T-helper 17 cell (primary cell): ENCODE measurements at places on chromosomes 3 and 15. TPM values are rescaled to one million over a fixed set of nuclear protein-coding genes. Genes with fewer than 3 reads are reported as not detected.
A peak's percentile ranks its signal among the peaks of the same experiment; 100 is the strongest.

- DNase-seq: no peak
- peaks cover 21% of the 10 kb centered on the region for H3K4me1 ChIP-seq
- H3K27me3 ChIP-seq: no peaks in the 10 kb centered on the region
- H3K36me3 ChIP-seq: peaks cover 5% of the 10 kb centered on the region
These were observed 57.3 kb upstream of the PLXNA1 start for GRCh38 chr3:126925411-126926171.

GRCh38 chr3:38598791-38599190, 50.7 kb downstream of the SCN5A start:
- peaks cover 6% of the 10 kb centered on the region for H3K36me3 ChIP-seq
- H3K4me1 ChIP-seq: peaks cover 2% of the 10 kb centered on the region
- DNase-seq: no peak
- peaks cover 40% of the 10 kb centered on the region for H3K27me3 ChIP-seq
- H3K27ac ChIP-seq: no peak overlapping the region

GRCh38 chr3:23254835-23255234, 51.7 kb downstream of the UBE2E2 start:
- no peak overlapping the region for H3K27ac ChIP-seq
- DNase-seq: no peak
- H3K27me3 ChIP-seq: no peaks in the 10 kb centered on the region
- no peaks in the 10 kb centered on the region for H3K36me3 ChIP-seq
- H3K4me1 ChIP-seq: peaks cover 7% of the 10 kb centered on the region

DNA sequence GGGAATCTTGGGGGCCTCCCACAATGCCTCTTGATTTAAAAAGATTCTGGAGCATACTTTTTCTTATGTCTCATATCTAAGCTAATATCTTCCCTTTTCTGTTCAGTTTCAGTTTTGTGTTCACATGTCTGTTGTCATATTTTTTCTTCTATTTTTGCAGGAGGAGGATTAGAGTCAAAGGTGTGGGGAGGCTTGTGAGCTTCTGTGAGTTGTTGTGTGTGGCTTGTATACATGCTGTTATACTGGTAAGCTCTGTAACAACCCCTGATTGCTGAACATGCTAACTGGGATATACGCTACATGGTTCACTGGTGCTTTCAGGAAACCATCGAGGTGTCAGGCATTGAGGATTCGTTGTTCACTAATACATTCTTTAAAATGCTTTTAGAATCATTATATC, 83.5 kb downstream of the SLC25A26 start:
- H3K27ac ChIP-seq: no peak overlapping the region
- H3K36me3 ChIP-seq: no peaks in the 10 kb centered on the region
- H3K27me3 ChIP-seq: no peaks in the 10 kb centered on the region
- no peak for DNase-seq
- H3K4me1 ChIP-seq: peaks cover 58% of the 10 kb centered on the region

GRCh38 chr15:93025625-93025982, 63.4 kb downstream of the RGMA start:
- H3K27ac ChIP-seq: peak overlapping the region; percentile 81
- H3K27me3 ChIP-seq: no peaks in the 10 kb centered on the region
- peak overlapping the region; percentile 47 for H3K4me3 ChIP-seq
- peaks cover 59% of the 10 kb centered on the region for H3K4me1 ChIP-seq

DNA sequence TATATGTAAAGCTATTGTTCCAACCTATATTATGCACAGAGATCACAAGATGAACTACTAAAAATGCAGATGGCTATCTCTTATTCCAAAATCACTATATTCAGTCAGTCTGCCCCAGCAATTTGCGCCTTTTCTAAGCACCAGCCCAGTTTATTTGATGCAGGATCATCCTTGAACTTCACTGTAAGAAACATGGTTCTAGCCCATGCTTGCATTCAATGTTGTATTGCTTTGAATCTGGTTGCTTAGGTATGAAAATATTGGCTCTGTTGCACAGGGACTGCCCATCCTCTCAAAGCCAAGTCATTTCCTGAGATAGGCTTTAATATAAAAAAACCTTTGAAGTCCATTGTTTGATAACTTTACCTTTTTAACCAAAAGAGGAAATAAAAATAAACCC, 170.5 kb upstream of the LRIG1 start:
- H3K27me3 ChIP-seq: no peaks in the 10 kb centered on the region
- H3K4me1 ChIP-seq: peaks cover 6% of the 10 kb centered on the region
- H3K4me3 ChIP-seq: no peak overlapping the region
- no peak for DNase-seq

GRCh38 chr3:177751770-177752169, 554.5 kb upstream of the TBL1XR1 start:
- no peaks in the 10 kb centered on the region for H3K36me3 ChIP-seq
- DNase-seq: no peak
- H3K4me3 ChIP-seq: no peak overlapping the region
- H3K27me3 ChIP-seq: no peaks in the 10 kb centered on the region

DNA sequence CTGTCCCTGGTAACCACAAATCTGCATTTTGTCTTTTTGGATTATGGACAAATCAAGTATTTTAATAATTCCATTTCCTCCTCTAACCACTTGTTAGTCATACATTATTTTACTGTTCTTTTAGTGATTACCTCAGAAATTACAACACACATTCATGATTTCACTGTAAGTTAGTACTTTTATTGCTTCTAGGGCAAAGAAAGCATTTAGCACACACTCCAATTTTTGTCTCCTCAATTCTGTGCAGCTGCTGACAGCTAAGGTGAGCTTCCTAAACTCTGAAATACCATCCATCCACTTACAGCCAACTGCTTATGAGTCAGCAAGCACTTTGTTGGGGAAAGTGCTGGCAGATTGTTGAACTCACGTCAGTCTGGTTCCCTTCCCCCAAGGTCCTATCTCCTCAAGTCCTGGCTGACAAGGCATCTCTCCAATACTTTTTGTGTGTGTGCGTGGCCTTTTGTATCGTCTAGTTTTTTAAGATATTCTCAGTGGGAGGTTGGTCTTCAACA, 49.4 kb upstream of the TNFAIP8L3 start:
- H3K27ac ChIP-seq: no peak overlapping the region
- no peaks in the 10 kb centered on the region for H3K4me1 ChIP-seq
- DNase-seq: no peak

DNA sequence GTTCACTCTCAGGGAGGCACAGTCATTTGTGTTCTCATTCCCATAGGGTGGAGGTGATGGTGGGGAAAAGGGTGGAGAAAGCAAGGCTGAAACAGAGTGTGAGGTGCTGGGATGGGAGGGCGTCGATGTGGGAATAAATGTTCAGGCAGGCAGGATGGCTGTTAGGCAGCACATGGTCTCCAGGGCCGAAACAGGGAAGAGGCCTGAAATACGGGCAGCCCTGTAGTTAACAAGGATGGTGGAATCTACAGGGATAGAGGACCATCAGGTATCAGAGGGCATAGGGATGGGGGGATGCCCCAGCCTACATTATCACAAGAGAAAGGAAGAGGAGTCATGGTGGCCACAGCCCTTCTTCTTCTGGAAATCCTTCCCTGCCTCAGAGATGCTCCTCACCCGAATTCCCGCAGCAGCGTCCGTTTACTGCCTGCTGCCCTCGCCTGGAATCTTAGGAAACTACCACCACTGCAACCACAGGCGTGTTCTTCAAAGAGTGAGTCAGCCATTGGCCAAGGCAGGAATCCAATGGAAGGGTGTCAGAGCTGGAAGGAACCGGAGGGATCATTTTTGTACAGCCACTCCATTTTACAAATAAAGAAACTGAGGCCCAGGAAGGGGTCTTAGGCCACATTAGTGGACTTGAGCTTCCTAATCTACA, 49.7 kb upstream of the POMGNT2 start:
- H3K4me1 ChIP-seq: peaks cover 11% of the 10 kb centered on the region
- peak overlapping the region; percentile 9 for H3K27ac ChIP-seq

GRCh38 chr15:68479870-68480269, 47.9 kb upstream of the ITGA11 start:
- DNase-seq: no peak
- H3K4me1 ChIP-seq: peaks cover 4% of the 10 kb centered on the region
- peaks cover 59% of the 10 kb centered on the region for H3K27me3 ChIP-seq
- H3K4me3 ChIP-seq: no peak overlapping the region

DNA sequence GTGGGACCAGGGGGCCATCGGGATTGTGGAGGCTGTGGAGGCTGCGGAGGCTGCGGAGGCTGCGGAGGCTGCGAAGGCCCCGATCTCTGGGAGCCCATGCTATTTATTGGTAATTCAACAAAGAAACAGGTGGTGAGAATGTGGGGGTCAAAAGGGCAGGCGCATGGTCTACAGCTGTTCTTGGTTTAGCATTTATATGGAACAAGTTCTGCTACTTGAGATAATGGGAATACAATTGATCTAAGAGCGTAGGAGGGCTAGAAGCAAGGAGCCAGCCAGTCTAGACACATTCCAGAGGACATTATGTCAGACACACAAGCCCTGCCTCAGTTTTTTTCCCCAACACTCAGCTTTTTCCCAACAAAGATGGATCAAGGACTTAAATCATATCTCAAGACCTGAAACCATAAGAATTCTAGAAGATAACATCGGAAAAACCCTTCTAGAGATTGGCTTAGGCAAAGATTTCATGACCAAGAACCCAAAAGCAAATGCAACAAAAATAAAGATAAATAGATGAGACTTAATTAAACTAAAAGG, 20.1 kb downstream of the C3orf80 start:
- no peak for DNase-seq
- H3K27me3 ChIP-seq: peaks cover 16% of the 10 kb centered on the region
- H3K4me1 ChIP-seq: no peaks in the 10 kb centered on the region

DNA sequence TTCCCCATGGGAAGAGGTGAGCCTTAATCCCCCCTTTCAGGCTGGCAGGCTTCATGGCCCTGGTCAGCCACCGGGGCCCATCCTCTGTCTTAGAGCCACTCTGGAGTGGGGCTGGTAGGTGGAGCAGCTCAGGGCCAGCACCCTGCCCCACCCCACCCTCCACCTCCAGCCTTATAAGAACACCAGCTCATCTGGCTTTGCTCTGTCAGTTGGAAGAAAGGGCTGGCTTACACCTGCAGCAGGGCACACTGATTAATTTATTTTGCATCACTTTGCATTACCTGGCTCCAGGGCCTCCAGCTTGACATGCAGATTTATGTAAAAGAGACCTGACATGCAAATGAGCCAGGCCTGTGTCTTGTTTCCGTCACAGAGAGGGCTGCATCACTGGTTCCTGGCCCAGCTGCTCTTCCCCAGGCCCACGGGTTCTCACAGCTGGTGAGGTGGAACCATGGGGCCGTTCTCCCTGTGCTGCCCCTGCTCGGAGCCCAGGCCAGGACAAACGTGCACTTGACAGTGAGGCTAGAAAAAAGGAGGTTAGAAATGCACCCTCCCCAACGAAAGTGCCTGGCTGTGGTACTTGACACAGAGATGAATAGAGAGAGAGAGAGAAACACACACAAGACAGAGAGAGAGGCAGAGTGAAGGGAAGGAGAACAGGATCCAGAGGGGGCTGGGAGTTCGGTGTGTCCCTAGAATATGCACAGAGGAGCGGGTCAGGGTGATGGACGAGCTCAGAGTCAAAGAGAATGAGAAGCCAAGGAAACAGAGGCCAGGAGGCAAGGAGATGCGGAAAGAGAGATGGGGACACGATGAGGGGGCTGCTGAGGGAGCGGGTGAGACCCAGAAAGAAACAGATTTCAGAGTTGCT, 44.5 kb upstream of the MAGEF1 start:
- peaks cover 23% of the 10 kb centered on the region for H3K27me3 ChIP-seq
- no peak overlapping the region for H3K4me3 ChIP-seq
- H3K4me1 ChIP-seq: peaks cover 8% of the 10 kb centered on the region
- DNase-seq: no peak
- peaks cover 2% of the 10 kb centered on the region for H3K36me3 ChIP-seq

DNA sequence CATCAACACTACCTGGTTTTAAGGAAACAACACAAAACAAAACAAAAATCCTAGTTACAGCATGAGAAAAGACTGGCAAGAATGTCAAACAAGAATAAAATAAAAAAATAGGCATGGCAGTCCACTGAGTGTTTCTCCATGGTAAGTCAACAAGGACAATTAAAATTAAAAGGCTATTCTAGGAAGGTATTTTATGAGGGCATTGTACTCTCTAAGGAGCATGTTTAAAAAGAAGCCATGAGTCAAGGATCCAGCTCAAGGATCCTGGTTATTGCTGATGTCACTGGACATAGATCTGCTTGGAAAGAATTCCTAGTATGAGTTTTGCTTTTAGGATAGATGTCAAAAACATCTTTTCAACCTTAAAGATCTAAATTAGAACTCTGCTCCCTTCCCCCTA, 106.7 kb downstream of the MYO5A start:
- H3K36me3 ChIP-seq: no peaks in the 10 kb centered on the region
- no peaks in the 10 kb centered on the region for H3K27me3 ChIP-seq

DNA sequence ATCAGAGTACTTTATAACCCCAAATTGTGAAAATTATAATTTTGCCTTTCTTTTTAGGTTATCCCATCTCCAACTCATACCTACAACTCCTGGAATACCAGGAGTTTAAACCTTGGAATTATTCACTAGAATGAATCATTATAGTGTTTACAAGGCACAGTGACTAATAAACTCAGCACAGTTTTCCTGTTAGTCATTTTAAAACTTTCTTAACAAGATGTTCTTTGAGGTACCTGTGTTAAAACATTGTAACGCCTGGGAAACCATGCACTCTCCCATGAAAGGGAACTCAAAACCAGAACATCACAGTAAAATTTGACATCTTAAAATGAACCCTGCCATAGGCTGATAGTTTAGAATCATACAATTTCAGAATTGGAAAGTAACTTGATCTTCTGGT, 132.4 kb upstream of the OSTN start:
- H3K27ac ChIP-seq: no peak overlapping the region
- no peaks in the 10 kb centered on the region for H3K27me3 ChIP-seq
- no peak overlapping the region for H3K4me3 ChIP-seq
- H3K4me1 ChIP-seq: no peaks in the 10 kb centered on the region
- no peaks in the 10 kb centered on the region for H3K36me3 ChIP-seq

DNA sequence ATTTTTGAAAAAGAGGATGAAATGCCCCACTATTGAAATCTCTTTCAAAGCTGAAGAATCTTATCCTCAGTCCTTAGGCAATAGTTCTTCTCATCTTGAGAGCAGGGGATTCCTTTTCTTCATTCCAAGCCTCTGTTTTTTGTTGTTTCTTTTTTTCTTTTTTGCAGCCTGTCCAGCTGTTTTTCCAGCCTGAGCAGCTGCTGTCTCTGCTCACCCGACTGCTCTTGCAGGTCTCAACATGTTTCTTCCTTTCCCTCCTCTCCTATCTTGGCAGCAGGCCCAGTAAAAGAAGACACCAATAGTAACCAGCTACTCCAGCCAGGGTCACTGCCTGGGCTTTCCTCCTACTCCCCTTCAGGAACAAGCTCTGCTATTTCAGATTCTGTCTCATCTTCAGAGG, 23.8 kb downstream of the MEX3B start:
- no peaks in the 10 kb centered on the region for H3K36me3 ChIP-seq
- H3K27ac ChIP-seq: no peak overlapping the region
- H3K4me1 ChIP-seq: peaks cover 4% of the 10 kb centered on the region

- peaks cover 9% of the 10 kb centered on the region for H3K27me3 ChIP-seq
- no peak overlapping the region for H3K4me3 ChIP-seq
- no peak for DNase-seq
- no peak overlapping the region for H3K27ac ChIP-seq
These were observed 157.9 kb downstream of the CHL1 start for GRCh38 chr3:354432-354831.

CCR1 gene
- 3.8 TPM for total RNA-seq

MST1R gene
- 0.63 TPM for total RNA-seq

GOLGA6L10 gene
- total RNA-seq: 1.4 TPM

DNAJA4 gene
- 28.0 TPM for total RNA-seq

SERPINI2 gene
- total RNA-seq: not detected
